ENCODE measurements at places on chromosomes 6 and 20.
A peak's percentile ranks its signal among the peaks of the same experiment; 100 is the strongest.

DNA sequence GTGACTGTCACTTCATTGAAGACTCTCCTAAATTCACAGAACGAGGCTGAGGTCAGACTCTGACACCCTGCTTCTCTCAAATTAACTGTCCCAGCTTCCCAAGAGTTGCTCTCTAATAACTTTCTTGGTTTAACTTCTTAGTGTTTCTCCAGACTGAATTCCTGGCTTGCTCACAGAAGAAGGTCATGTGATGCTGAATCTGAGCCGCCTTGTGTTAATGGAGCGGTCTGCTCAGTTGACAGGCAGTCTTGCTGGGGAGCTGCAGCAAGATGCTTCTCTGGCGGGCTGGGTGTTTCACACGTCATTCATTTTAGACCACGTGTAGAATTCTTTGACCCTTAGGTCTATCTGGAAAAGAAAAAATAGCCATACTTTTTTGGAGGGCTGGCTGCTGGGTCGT lies 107.3 kb downstream of the FOXO3 start:
- no peak for DNase-seq

DNA sequence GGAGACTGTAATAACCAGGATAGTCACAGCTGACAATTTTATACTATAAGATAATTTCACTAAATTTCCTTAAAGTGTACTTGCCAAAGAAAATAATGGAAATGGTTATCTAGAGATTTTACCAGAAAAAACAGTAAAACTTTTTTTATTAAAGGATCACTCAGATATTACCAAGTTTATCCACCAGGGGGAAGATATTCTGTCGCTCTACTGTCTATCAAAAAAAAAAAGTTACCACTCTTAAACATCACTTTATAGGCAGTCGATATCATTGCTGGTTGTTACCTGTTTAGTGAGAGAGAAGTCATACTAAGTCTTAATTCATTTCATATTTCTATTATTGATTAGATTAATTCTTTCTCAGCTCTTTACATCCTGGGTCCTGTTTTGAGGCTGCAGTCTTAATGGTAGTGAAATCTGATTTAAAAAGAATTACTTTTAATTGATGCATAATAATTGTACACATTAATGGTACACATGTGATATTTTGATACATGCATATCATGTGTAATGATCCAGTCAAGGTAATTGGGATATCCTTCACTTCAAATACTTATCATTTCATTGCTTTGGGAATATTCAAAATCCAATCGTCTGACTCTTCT lies 18.9 kb downstream of the L3MBTL3 start:
- DNase-seq: peak; percentile 42

- DNase-seq: no peak
Observed at GRCh38 chr6:14881398-14881797, 364.5 kb upstream of the JARID2 start.

- DNase-seq: peak; percentile 48
Observed at GRCh38 chr20:41047975-41048305, 19.3 kb downstream of the TOP1 start.

GRCh38 chr6:84161190-84161589 lies 66.3 kb downstream of the CEP162 start:
- no peak for DNase-seq

DNA sequence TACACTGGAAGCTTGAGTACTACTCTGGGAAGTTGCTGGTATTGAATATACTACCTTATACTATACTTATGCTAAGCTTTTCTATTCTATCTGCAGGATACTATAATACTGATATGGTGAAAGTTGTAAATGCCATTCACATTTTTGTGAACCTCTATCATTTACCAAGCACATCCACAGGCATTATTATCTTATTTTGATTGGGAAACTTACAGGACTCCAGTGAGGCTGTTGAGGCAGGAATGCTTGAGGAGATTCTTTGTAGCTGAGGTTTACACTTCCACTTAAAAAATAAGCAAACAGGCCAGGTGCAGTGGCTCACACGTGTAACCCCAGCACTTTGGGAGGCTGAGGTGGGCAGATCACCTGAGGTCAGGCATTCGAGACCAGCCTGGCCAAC lies 442.9 kb downstream of the QKI start:
- no peak for DNase-seq

- DNase-seq: no peak
Observed at GRCh38 chr6:121581327-121581726, 145.9 kb downstream of the GJA1 start.

DNA sequence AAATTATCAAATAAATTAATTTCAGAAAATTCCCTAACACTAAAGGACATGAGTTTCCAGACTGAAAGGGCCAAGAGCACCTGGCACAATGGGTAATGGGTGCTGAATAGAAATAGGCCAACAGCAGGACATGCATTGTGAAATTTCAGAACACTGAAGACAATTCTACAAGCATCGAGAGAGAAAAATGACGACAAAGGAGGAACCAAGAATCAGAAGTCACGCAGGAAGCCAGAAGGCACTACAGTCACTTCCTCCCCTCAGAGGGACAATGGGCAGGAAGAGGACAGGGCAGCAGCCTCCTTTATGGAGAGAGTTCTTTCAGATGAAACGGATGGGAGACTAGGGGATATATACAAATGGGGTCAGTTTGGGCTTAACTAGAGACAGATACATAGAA lies 29.6 kb downstream of the PCNA start:
- peak; percentile 27 for DNase-seq

DNA sequence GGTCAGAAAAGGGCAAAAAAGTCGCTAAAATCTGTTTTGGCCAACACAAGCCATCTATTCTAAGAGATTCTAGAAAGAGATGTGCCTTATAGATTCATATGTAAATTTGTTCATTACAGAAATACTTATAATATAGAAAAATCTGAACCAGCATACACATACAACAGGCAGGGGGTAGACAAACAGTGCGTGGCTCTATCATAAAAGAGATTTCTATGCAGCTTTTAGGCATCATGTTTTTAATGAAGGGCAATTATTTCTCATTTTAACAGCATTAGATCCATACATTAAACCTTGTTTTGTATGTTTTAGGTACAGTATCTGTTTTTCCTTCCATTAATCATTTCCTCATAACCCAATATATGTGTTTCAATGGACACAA lies 664 bp downstream of the BTN3A3 start:
- no peak for DNase-seq

DNA sequence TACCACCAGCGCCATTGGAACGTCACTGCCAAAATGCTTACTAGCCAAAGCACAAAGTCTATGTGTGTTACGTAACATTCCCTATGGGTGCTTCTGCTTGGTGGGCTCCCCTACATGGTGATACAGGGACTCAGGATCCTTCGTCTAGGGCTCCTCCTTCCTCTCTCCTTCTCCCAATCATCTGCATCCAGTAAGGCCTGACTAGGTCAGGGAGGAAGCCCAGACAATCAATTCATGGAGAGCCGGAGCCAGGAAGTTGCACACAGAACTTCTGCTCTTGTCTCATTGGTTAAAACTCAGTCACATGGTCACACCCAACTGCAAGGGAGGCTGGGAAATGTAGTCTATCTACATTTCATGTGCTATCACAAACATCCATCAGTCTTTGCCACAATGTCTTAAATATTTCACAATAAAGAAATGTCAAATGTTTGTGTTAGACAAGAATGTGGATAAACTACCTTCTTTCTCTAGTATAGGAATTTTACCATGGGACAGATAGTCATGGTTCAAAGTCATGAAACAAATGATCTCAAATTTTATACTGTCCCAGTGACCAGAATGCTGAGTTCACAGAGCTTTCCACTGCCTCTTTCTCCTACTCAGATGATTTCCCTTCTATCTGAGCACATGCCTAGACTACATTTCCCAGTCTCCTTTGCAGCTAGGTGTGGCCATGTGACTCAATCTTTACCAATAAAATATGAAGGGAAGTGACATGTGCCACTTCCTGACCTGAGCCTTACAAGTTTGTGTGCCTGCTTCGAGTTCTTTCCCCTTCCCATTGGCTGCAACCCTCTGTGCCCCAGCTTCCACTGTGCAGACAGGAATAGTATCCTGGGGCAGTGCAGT lies 9.3 kb upstream of the KCNK15 start:
- peak; percentile 41 for DNase-seq

GRCh38 chr20:48760403-48760983 lies 67.3 kb downstream of the PREX1 start:
- peak; percentile 88 for DNase-seq

- no peak for DNase-seq
Observed at GRCh38 chr6:52566201-52566600, 10.7 kb downstream of the TRAM2 start.

DNA sequence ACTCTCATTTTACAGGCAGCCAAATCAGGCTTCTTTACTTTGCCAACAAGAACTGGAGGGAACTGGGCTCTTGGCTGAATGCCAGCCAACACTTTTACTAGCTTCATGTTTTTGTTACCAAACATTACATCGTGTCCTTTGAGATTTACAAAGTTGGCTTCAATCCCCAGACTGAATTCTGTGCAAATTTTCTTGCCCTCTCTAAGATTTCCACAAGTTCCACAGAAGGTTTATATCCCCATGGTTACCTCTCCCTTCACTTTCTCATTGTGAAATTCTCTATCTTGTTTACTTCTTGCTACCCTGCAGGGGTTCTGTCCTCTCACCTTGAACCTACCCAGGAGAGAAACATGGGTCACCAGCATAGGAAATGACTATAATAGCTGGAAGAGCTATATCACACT lies 37.6 kb upstream of the PLCB1 start:
- DNase-seq: no peak

DNA sequence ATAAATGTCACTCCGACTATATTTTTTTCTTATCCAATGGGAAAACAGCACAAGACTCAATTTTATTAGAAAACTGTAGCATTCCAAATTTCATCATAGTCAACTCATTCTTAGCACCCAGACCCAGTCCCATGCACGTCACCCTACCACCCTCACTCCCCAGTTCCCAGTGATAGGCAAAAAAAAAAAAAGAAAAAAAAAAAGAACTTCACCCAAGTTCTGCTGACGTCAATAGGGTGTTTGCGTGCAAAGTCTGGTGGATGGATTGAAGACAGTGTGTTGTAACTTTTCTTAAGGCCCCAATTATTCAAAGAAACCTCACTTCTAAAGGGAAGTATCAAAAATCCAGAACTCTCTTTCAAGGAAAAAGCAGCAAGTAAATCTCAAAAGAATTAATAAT lies 213.9 kb upstream of the PRDM1 start:
- DNase-seq: no peak
